ENCODE measurements at places on chromosomes 1 and 21.

DNA sequence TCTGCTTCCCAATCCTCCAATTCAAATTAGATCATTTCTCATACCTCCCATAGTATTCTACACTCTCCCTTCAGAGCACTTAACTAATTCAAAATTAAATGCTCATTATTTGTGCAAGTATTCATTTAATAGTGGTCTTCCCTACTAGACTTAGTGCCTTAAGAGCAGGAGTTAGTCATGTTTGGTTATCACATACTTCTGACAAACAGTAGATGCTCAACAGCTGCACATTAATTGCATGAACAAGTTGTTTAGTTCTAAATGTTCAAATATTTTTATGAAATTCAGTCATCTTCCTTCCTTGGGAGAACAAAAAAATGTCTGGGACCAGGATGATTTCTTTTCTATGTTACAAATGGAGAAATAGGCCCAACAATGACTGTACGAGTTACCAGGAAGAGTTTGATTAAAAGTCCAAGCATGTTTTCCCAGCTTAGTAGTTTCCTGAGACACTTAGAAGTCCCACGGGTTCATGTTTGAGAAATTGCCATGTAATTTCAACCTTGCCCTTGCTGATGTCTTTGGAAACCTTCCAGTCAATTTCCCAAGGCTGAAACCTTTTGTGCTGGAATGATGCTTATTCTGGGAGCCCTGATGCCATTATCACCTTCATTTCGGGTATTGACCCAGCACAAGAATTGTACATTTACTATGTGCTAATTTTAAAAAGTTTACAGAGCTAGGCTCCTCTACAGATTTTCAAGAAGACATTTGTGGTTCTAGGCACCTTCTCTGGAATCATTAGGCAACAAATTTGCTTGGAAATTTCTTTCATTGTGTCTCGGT is 437.9 kb upstream of the PLXNA2 start:
- no peak for DNase-seq

DNA sequence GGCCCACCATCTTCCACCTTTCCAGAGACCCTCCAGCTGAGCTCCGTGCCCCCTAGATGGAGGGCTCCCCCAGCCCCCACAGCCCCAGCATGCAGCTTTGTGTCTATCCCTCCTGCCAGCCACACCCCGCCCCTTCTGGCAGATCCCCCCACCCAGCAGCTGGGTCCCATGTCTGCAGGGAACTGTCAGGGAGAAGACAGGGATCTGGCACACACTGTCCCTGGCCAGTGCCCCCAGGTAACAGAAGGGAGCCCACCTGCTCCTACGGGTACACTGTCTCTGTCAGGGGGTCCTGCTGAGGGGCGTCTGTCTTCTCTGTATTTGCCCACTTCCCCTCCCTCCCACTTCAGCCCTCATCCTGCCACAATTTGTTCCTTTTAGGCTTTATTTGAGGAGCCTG is 11.2 kb upstream of the KIF21B start:
- no peak for DNase-seq

DNA sequence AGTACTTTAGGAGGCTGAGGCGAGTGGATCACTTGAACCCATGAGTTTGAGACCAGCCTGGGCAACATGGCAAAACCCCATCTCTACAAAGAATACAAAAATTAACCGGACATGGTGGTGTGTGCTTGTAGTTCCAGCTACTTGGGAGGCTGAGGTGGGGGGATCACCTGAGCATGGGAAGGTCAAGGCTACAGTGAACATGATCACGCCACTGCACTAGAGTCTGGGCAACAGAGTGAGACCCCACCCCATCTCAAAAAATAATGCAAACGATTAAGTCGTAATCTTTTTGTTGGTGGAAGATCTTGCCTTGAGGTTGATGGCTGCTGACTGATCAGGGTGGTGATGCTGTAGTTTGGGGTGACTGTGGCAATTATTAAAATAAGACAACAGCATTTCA is 6.3 kb downstream of the RCAN3 start:
- DNase-seq, result no peak

GRCh38 chr1:59438058-59438560 is 141.2 kb downstream of the FGGY start:
- no peak for DNase-seq

GRCh38 chr1:71916894-71917293 is 365.4 kb downstream of the NEGR1 start:
- no peak for DNase-seq

DNA sequence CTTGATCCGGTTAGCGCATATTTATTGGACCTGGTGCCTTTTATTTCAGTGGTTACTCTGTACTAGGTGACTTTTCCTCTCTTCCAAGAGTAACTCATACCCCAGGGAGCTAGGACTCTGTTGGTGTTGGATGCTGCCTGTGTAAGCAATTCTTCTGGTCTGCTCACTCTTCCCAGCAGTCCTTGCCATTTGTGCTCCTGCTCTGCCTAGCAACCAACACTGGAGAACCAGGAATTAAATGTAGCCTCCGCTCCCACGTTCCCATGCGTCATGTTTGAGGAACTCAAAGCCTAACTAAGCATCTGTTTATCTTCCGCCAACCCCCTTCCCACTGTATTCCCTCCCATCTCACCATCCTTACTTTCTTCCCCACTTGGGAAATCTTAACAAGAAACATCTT is 65.7 kb upstream of the RAVER2 start:
- no peak for DNase-seq

GRCh38 chr1:2908561-2908960 is 107.1 kb upstream of the TTC34 start:
- DNase-seq, result no peak

DNA sequence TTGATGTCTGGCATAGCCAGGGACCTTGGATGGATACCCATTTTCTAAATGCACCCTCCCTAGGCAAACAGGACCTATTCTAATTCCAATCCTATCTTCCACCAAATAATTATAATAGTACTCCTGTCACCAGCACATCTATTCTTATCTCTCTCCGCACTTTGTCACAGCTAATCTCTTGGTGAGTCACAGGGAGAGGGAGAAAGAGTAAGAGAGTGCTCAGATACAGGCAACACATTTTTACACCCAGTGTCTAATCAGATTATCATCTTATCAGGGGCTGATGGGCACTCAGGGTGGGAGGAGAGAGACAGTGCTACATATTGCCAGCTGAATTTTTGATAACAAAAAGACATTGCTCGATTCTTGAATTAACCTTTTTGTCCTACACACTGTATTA is 275.0 kb upstream of the BEND5 start:
- DNase-seq, result no peak
